A549 treated with GW870086 at 1 μM for 4 hours (cell line): ENCODE measurements at places on chromosomes 12 and 14. TPM values are rescaled to one million over a fixed set of nuclear protein-coding genes. Genes with fewer than 3 reads are reported as not detected.

Gene CCDC196
- total RNA-seq = not detected in 5 replicates

Gene TMEM229B
- total RNA-seq = 0.09 to 0.50 TPM (median 0.21 TPM) in 5 replicates

Gene MEG3
- 40.3 to 62.0 TPM (median 50.5 TPM) in 5 replicates for total RNA-seq

Gene MYO1H
- total RNA-seq = not detected in 5 replicates

Gene MFAP5
- 0.06 to 0.14 TPM (median 0.10 TPM) in 3 of 5 replicates, not detected in the others for total RNA-seq

Gene GLT1D1
- total RNA-seq = not detected in 5 replicates

Gene FOXA1
- total RNA-seq = 5.8 to 9.1 TPM (median 8.0 TPM) in 5 replicates

Gene SERPINA12
- not detected in 5 replicates for total RNA-seq

Gene SYCP3
- total RNA-seq = 0.17 to 0.18 TPM in 2 of 5 replicates, not detected in the others

Gene TBX5
- not detected in 5 replicates for total RNA-seq

Gene FAIM2
- 0.28 TPM in 1 of 5 replicates, not detected in the others for total RNA-seq

Gene SPIC
- not detected in 5 replicates for total RNA-seq

Gene SERPINA9
- not detected in 5 replicates for total RNA-seq

Gene C12orf57
- 300 to 340 TPM (median 314 TPM) in 5 replicates for total RNA-seq

Gene KRT6C
- not detected in 5 replicates for total RNA-seq

Gene NXPH4
- 4.1 to 5.8 TPM (median 5.1 TPM) in 5 replicates for total RNA-seq

Gene KERA
- not detected in 5 replicates for total RNA-seq

Gene DNAJC22
- total RNA-seq = 18.4 to 21.5 TPM (median 20.7 TPM) in 5 replicates
